ENCODE measurements at places on chromosomes 7 and 10. TPM values are rescaled to one million over a fixed set of nuclear protein-coding genes. Genes with fewer than 3 reads are reported as not detected.

DNA sequence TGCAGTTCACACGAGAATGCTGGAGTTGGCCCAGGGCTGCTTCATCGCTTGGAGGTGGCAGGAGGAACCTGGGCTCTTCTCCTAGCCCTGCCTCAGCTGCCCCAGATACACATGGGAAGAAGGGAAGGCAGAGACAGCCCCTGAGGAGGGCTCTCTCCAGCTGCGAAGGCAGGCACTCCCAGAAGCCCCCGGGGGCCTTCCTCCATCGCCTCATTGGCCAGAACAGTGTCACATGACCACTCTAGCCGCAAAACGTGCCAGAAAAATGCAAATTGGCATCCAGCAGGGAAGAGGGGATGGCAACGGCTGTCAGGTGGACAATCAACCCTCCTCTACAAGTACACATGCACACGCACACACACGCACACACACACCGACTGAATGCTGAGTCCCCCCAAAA lies 217.8 kb upstream of the FRMD4A start:
- DNase-seq, result no peak

GRCh38 chr10:49410365-49411074 lies 14.6 kb upstream of the DRGX start:
- no peak for DNase-seq

DNA sequence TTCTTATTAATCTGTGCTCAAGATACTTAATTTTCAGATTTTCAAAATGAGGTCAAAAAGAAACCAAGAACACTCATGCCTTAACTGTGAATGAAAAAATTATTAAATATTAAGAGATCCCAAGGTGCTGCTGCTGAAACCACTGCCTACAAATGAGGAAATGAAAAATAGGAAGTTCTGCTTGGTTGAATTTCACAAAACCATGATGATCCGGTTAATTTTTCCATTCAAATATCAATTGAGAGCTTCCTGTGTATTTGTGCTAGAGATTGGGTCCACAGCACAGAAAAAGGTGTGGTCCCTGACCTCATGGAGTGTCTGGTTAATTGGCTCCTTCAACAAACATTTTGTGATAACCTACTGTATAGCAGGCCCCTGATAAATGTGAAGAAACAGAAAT lies 132.7 kb upstream of the YAE1 start:
- DNase-seq, result no peak

GRCh38 chr10:119478811-119479341 lies 63.6 kb downstream of the RGS10 start:
- no peak for DNase-seq

DNA sequence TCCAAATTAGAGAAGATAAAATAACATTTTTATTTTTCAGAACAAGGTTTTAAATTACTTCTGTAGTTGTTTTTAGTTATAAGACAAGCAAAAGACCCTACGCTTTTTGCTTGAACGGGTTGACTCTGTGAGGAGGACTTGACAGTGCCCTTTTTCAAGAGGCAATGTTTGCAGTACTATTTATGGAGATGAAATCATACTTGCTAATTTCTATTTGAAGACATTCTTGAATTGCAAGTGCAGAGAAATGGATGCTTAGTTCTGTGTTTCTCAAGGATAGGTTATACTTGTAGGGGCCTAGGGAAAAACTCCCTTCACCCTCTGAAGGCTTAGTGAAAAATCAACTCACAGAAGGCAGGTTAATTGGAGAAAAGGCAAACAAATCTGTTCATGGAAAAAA lies 1229.5 kb downstream of the REEP3 start:
- no peak for DNase-seq

DNA sequence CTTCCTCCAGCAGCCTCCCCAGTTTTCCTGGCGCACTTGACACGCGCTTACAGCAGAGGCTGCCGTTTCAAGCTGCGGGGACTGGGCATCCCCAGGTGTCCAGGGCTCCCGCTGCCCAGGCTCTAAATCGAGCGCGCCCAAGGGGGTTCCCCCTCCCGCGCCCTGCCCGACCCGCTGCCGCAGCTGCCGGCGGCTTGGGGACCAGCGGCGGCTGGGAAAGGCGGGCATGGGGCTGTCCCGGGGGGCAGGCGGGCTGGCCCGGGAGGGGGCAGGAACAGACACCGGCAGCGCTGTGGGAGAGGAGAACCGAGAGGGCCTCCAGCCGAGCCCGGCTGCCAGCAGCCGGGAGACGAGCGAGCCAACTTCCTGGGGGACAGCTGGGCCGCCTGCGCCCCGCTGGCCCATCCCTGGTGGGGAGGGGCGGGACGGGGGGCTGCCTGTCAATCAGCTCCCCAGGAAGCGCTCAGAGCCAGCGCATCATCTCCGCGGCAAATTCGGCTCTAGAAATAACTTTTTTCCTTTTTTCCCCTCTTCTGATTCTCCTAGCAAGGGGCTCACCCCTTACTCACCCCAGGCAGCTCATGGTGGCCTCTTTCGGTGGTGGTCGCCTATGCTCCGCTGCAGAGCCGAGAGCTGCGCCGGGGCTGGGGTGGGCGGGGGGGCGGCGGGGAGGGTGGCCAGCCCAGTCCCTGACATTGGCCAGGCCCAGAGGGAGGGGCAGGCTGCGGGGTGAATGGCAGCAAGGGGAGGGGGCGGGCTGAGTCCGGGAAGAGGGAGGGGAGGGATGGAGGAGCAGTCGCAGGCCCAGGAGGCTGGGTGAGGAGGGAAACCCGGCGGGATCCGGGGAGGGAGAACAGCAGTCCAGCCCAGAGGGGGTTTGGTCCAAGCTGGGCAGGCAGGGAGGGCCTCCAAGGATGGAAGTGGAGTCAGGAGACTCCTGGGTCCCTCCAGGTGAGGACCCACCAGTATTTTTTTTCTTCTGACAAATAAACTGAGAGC lies 14.7 kb downstream of the GRID2IP start:
- no peak for DNase-seq

The RET gene
- 0.18 TPM for total RNA-seq

The TMUB1 gene
- 6.8 TPM for total RNA-seq

The PDZD7 gene
- total RNA-seq, result 0.83 TPM

The SPRN gene
- total RNA-seq, result 0.36 TPM

The CWF19L1 gene
- 26.7 TPM for total RNA-seq

The MCM10 gene
- 11.8 TPM for total RNA-seq
